Spinal cord (tissue), 10 donors: ENCODE measurements at places on chromosomes 1 and 21. TPM values are rescaled to one million over a fixed set of nuclear protein-coding genes. Genes with fewer than 3 reads are reported as not detected.

TENT5C gene
- total RNA-seq = 42.1 TPM

ODF2L gene
- total RNA-seq = 74.9 TPM

RAP1GAP gene
- 37.1 TPM for total RNA-seq

FAM3B gene
- total RNA-seq = 1.7 TPM

NPHS2 gene
- not detected for total RNA-seq

MYOG gene
- 0.11 TPM for total RNA-seq

DMBX1 gene
- total RNA-seq = 0.33 TPM

CELA2A gene
- total RNA-seq = not detected

FBLIM1 gene
- 9.3 TPM for total RNA-seq

LINGO4 gene
- total RNA-seq = 0.22 TPM

CACHD1 gene
- total RNA-seq = 30.7 TPM
